ENCODE measurements at places on chromosomes 7 and 10.

DNA sequence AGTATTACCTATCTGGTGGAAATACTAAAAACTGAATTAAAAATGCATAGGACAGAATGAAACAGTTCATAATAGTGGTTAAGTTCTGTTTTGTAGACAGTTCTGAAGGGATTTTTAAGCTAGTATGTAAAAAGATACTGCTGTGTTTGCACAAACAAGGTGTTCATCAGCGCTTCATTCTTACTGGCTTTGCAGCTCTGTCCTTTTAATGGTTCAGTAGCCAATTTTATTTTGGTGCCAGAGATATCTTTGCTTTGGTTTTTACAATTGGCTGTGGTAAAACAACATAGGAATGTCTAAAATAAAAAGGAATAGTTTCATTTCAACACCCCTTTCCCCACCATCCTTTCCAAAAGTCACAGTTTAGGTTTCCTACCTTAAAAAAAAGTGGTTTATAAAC lies 33.0 kb downstream of the STAM start:
- no peak for DNase-seq

GRCh38 chr7:141351175-141351574 lies 200.0 kb upstream of the AGK start:
- no peak for DNase-seq

GRCh38 chr10:99125879-99126278 lies 109.8 kb downstream of the HPSE2 start:
- no peak for DNase-seq

DNA sequence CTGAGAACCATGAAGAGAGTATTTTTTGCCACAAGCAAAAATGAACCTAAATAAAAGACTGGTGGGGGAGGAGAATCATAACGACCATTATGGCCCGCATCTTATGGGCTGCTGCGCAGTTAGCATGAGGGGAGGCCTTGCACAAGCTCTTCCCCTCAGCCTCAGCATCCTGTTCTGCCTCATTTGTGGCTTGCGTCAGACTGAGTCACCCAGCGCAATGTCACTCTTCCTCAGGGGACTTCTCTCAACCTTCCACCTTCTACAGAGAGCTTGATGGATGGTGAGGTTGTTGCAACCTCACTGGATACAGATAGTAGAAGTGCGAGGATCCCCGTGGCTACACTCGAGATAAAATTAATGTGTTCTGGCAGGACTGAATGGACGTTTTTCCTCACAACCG lies 16.8 kb upstream of the GPR15LG start:
- no peak for DNase-seq

DNA sequence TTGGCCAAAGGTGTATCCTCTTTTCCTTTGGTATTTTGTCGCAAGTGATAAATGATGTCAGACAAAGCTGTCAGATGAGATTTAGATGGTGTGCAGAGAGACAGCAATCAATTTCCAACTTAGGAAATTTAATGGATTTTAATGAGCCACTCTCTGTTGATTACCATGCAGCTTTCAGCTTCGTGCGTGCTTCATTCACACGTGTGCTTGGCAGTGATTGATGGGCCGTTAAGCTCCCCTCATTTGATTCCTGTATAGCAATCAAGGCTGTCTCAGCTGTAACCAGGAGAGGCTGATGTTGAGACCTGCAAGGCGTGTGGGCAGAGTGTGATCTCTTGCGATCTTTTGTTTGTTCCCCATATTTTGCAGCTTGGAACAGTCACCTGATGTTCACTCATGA lies 439.6 kb downstream of the CALN1 start:
- no peak for DNase-seq

DNA sequence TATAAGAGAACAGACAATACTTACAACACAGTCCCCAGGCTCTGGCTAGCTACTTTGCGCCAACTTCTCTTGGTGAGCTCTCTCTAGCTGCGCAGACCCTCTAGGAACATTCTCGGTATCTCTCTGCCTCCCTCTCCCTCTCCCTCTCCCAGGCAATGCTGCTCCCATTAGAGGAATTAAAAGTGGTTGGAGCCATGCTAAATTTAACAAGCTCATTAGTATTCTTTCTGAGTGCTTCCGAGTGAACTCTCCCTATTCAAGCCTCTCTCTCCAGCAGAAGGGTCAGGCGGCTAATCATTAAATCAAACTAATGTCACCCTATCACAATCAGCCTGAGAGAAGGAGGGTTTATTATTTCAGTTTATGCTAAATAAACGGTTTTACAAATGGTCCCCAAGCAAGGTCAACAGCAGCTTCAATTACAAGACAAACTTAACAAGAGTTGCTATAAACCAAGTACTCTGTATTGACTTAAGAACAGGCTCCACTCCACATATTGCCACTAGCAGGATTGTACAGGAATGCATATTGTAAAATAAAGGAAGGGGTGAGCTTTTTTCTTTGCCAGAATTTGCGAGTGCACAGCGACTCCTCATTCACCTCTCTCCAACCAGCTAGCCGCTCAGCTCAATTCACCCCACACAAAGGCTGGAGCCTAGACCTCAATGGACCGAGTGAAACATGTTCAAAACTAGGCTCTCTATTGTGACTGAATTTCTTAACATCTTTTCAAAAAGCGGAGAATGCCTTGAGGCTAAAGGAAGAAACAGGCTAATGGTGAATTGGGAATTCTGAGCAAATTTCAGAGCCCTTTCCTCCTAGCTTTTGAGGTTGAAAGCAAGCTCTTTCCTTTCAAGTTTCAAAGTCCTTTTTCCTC lies 84.4 kb downstream of the GLI3 start:
- DNase-seq = no peak

- DNase-seq = no peak
Observed at GRCh38 chr7:7210475-7211237, 28.3 kb downstream of the C1GALT1 start.

DNA sequence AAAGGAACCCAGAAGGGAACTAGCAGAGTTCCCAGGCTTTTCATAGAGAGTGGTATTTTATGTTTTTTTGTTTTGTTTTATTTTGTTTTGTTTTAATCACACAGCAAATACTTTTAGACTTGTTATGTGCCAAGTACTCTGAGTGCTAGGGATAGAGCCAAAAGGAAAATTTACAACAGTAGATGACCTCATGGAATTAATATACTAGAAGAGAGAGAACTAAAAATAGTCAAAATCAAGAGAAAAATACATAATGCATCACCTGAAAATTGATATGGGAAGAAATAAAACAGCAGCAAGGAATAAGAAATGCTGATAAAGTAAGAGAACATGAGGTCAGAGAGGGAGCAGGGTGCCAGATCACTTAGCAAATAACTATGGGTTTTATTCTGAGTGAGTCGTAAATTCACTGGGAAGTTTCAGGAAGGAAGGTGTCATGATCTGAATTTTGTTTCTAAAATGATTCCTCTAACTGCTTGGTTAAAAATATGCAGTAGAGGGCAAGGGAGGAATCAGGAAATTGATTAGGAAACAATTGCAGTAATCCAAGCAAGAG lies 351.0 kb downstream of the ANKRD7 start:
- no peak for DNase-seq

DNA sequence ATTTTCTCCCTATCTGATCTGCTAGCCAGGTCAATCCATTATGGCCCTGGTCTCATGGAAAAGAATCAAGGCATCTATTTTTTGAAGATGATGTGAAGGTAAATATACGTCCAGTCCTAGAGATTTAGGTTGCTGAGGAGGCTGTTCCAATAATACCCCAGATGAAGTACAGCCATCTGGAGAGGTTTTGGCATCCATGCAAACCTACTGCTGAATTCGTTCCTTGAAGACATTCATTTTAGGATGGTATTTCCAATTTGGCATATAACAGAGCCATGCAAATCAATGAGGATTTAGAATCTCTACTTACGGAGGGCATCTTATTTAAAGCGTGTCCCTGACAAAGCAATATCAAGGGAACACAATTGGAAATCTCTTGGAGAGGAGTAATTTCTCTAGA lies 465.5 kb downstream of the KCNMA1 start:
- no peak for DNase-seq

DNA sequence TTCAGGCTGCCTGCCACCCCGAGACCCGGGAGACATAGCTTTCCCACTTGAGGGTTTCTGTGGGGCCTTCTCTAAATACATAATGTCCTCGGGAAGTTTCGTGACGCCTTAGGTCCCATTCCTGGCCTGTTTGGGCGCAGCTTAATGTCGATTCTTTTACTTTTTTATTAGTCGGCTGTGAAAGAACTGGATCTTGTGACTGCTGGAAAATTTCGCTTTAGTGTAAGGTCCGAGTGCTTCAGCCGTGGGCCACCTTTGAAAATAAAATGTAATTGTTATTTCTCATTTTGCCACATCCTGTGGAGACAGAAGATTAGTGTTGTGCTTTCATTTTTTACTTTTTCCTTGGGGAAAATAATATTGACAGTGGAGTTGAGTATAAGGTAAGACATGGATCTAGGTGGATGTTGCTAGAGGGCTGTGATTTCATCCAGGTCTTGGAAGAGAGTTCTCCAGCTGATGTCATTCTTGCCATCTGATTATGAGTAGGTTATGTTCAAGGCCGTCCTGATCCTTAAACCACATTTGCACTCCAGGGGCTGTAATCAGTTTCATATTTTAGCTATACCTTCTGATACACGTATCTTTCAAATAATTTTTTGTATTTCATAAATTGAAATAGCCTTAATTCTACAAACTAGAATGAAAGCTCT lies 830 bp downstream of the RAB18 start:
- DNase-seq = no peak

- DNase-seq = peak; percentile 24
Observed at GRCh38 chr7:25851332-25852210, 300.4 kb upstream of the NFE2L3 start.

DNA sequence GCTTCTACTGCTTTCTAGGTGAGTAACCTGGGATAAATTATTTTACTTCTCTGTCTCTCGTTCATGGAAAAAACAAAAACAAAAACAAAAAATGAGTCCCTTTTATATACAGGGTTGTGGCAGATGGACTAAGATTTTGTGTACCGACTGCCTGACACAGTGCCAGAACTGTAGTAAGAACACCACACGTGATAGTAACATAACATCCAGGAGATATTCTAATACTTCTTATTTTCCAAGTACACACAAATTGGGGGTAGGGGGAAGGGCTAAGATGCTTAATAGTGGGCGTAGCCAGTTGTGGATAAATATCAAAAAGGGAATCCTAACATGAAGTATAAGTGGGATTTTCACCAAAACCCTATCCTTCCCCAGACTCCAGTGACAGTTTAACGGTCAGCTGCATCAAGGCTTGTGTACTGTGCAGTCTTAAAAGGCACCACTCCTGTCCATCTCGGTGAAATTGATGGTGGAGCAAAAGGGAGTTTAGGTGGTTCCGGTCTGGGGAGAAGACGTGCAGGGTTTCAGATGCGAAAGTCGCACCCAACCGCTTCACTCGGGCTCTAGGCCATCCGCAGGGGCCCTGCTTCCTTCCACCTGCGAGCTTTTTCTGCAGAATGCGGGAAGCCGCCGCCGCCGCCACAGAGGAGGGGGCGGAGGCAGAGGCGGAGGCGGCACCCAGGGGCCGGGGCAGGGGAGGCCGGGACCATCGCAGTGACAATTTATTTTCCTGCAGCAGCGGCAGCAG lies at the start of gene STAMBPL1:
STAMBPL1 (plus strand) TSS at position 712 of the 748 bp plus-strand sequence. CDS start 21,464 bp downstream, outside the sequence.
- DNase-seq = no peak

- no peak for DNase-seq
Observed at GRCh38 chr7:128042012-128042411, 10.8 kb upstream of the LRRC4 start.

DNA sequence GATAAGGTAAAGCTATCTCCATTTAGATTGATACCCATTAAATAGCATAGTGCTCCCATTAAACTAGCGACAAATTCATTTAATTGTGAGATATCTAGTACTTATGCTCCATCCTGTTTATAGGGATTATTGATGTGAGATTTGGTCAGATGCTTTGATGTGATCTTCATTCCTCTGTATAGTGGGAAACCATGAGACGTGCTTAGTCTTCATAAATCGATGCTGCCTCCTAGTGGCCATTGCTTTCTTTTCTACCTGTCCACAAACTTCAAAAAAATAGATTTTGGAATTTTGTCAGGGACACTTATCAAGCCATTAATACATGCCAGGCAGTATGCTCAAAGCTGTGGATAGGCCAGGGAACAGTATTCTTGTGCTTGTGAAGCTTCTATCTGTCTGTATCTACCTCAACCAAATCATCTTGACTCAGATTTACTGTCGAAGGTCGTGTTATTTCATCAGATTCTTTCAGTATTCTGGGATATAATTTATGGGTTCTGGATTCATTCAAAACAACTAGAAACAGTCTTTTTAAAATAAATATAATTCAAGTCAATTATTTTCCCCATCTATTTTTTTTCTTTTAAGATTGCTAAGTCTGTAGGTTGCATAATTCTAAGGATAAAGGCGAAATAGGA lies 12.0 kb downstream of the LSM8 start:
- DNase-seq = peak; percentile 26

DNA sequence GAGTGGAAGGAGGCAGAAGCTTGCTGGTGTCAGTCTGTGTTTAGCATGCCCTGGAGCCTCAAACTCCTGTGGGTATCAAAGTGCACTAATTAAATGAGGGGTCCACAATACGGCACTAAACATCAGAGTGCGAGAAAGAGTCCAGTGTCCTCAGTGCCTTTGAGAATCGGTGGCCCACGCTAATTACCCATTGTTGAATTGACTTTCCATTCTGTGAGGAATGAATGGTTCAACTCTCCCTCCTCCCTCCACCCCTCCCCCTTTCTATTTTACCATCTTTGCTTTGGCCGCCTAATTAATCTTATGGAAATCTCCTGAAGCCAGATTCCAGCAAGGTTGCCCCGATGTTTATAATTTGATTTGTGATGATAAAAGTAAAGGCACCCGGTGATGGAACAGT lies 217.8 kb downstream of the TFEC start:
- DNase-seq = no peak

GRCh38 chr7:119964788-119965542 lies 308.0 kb upstream of the KCND2 start:
- DNase-seq = no peak

GRCh38 chr10:4141471-4141870 lies 356.5 kb upstream of the KLF6 start:
- DNase-seq = no peak

Measured in NCI-H2081 treated with DMSO at 0.1 percent for 48 hours (cell line).